ENCODE measurements at places on chromosomes 1 and 21.
A peak's percentile ranks its signal among the peaks of the same experiment; 100 is the strongest.

DNA sequence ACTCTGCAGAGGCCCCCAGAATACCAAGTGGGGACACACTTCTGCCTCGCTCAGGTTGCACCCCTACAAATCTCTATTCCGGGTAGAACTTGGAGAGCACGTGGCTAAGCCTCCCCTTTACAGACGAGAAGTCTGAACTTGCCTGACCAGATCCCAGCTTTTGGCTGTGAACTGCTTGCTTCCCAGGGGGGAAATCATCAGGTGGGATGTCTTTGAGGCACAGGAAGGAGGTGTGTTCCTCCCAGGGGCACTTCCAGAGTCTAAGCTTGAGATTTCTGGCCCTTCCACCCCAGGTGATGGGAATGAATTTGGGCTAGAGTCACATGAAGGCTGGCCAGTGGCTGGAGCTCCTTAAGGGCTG, 1.3 kb upstream of the S100A3 start:
- no peak for DNase-seq

DNA sequence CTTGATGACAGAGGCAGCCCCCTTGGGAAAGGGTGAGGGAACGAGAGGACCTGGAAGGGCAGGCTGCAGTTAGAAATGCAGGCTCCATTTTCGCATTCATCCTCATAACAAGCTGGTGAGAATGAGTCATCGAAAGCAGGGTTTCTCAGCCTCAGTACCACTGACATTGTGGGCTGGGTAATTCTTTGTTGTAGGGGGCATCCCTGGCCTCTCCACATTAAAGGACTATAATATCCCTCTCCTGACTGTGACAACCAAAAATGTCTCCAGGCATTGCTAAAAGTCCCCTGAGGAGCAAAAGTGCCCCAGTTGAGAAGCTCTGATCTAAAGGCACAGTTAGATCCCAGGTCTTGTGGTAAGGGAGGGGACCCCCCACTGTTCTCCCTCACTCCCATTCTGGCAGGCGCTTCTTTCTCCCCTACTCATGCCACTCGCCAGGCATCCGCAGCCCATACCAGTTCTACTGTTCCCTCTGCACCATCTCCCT, 20.4 kb downstream of the KCNN3 start:
- DNase-seq: peak; percentile 43

DNA sequence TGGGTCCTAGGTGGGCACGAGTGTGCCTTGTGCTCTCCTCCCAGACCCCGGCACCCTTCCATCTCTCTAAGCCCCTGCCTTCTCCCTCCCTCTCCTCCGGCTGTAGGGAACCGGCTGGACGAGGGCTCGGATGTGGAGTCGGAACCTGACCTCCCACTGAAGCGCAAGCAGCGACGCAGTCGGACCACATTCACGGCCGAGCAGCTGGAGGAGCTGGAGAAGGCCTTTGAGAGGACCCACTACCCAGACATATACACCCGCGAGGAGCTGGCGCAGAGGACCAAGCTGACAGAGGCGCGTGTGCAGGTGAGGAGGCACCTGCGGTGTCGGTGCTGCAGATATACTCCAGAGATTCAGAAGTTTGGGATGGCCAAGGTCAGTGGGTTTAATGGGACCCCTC, 61.0 kb downstream of the PAX7 start:
- no peak for DNase-seq

DNA sequence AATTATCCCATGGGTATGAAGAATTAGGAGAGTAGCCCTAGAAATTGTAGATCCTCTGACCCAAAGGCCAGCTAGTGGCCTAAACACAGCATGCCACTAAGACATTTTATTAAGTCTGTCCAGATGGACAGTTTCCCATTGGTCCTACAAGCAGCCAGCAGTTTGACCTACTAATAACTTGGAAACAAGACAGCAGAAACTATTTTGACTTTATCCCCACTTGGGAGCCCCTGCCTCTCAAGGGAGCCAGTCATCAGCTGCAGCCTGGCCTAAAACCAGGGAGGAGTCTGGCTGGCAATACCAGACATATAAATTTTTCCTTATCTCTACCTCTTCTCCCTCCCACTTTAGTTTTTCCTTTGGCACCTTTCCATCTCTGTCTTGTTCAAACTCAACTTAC, 222.6 kb upstream of the KCTD3 start:
- no peak for DNase-seq

DNA sequence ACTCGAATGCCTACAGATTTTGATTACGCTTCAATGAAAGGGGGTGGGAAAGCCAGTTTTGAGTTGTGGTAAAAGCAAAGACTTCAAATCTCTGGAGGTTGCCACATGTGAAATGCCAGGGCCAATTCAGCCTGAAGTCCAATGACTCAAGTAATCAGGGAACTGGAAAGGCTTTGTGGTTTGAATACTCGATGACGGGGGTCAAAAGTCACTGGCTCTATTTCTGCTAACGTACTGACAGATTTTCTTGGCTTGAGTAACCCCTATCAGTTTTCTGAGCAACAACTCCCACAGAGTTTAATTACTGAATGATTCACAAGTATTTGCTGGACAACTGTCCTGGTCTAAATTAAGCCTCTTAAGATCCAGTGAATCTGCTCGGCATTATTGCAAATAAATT, 152.2 kb downstream of the SIPA1L2 start:
- DNase-seq: peak; percentile 98

DNA sequence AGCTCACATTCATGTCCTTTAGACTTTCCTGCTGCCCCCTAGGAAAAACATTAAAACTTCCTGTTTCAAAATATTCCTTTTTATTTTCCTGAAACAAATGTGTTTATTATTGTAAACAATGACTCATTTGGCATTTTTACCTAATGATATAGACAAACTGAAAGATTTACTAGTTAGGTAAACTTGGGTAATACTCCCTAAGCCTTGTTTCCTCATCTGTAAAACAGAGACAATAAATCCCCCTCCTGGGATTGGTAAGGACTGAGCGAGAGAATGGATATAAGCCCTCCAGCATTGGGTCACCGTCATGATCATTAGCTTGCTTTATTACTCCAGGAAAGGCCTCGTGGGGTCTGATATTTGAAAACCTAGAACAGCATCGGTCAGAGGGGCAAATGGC, 59.8 kb downstream of the LPAR3 start:
- no peak for DNase-seq

GRCh38 chr1:157238585-157238984, 100.4 kb upstream of the ETV3 start:
- no peak for DNase-seq

DNA sequence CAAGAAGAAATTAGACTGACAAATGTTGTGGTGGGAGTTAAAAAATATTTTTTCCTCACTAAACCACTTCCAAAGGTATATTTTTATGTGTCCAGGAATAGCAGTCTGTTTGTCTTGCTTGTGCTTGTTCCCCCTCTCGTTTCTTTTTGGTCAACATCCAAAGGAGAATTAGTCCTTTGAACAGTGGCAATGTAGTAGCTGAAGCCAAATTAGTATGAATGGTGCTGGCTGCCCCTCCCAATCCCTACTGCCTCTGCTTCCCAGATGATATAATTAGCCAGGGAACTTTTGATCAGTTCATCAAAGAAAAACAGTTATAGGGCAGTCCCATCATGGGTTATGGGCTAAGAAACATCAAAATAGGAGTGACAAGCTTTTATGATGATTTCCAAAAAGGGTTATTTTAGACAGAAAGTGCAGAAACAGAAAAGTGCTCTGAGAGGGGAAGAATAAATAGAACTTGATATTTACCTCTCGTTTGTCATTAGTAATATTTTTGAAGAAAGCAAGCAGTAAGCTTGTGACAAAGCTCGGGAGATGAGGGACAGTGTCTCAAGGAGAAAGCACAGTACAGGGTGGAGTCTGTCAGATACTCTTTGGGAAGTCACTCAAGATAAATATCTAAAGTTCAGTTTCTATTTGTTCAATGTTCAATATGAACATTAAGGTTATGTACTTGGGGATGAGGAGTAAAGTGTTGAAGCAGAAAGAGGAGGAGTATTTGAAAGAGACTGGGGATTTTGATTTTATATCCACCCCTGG, 239.1 kb downstream of the HLX start:
- DNase-seq: peak; percentile 67

DNA sequence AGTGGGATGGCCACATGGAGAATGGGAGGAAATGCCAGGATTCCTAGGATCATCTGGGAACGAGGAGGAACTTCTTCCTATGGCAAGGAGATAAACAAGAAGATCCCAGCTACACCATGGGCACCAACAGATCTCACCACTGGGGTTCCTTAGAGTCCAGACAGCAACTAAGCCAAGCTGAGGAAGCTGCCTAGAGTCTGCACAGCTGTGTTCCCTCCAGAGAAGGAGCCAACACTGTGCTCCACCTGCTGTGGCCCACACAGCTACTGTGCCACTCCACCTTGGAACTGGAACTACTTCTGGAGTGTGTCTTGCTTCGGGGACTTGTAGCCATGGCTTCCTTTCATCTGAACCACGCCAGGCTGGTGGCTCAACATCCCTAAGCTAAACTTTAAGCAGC, 6.0 kb downstream of the IFNAR1 start:
- DNase-seq: no peak

DNA sequence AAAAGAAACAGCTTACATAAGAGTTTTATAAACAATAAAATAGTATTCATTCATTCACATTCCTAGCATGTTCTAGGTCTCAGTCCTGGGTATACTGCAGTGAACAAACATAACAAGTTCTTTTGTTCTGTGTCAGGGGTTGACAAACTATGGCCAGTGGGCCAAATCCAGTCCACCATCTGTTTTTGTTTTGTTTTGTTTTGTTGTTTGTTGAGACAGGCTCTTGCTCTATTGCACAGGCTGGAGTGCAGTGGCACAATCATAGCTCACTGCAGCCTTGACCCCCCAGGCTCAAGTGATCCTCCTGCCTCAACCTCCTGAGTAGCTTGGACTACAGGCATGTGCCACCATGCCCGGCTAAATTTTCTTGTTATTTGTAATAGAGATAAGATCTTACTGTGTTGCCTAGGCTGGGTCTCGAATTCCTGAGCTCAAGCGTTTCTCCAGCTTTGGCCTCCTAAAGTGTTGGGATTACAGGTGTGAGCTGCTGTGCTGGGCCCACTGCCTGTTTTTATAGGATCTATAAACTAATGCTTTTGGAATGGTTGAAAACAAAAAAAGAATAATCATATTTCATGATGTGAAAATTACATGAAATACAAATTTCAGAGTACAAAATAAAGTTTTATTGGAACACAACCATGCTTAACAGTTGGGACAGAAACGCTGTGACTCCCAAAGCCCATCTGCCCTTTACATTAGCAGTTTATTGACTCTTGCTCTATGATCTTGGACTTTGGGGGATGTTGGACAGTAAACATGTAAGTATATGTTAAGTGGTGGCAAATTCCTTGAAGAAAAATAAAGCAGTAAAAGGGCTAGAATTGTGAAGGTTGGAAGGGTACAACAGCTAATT, 17.9 kb downstream of the CAPZA1 start:
- DNase-seq: no peak

DNA sequence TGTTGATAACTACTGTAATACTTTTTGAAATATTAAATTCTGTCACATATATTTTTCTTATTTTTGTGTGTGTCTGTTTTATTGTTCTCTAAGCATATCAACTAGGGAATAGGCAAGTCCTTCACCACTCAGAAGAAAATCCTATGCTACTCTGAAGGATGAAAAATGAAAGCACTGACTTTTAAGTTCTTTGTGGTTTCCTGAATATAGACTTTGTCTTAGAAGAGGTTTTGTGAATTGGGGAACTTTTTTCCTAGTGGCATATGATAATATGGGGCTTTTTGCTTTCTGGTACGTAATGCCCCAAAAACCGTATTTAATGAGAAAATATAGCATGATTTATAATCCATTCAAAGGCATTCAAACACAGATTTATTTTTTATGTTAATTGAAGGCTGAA, 136.0 kb downstream of the SNX7 start:
- no peak for DNase-seq

GRCh38 chr1:117121589-117122329, at the start of gene TRIM45:
Gene TRIM45 (minus strand): TSS chr1:117121749. CDS start chr1:117121201, 548 bp downstream.
- peak; percentile 99 for DNase-seq

GRCh38 chr1:226466296-226466695, 58.4 kb upstream of the PARP1 start:
- DNase-seq: no peak

GRCh38 chr1:23389837-23390321, 20.2 kb upstream of the ZNF436 start:
- DNase-seq: no peak

- DNase-seq: no peak
These were observed 6.4 kb downstream of the MAN1C1 start for GRCh38 chr1:25623007-25623406.

- DNase-seq: no peak
These were observed 76.1 kb upstream of the PPP2R5A start for GRCh38 chr1:212208978-212209644.

GRCh38 chr1:78561856-78562255, 58.4 kb upstream of the IFI44L start:
- no peak for DNase-seq

- no peak for DNase-seq
These were observed 9.9 kb upstream of the NADK start for GRCh38 chr1:1788136-1788535.

GRCh38 chr1:207034998-207035397, 2.4 kb upstream of the C1orf116 start:
- DNase-seq: no peak

GRCh38 chr1:210294999-210295745, 33.5 kb upstream of the HHAT start:
- peak; percentile 57 for DNase-seq

DNA sequence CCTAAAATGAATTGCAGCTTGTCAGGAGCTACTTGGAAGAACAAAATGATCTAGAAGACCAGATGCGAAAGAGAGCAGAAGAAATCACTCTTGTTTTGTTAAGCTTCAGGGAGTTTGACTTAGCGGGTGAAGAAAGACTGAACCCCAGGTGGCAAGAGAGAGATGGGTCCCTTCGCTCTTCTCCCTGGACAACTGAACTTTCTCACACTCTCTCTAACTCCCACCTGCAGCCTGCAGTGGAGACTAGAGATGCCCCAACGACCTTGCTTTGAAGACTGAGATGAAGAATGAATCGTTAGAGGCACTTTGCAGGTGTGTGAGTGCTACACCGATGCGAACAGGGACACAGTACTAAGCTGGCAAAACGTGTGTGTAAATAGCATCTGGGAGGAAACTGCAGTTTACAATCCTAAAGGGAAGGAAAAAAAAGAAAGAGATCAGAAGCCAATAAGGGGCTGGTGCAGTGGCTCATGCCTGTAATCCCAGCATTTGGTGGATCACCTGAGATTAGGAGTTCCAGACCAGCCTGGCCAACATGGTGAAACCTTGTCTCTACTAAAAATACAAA, 64.5 kb upstream of the LYST start:
- DNase-seq: no peak

- no peak for DNase-seq
These were observed 7.9 kb upstream of the ADGRB2 start for GRCh38 chr1:31771891-31772668.

- no peak for DNase-seq
These were observed 43.6 kb upstream of the TMEM61 start for GRCh38 chr1:54936791-54937190.

DNA sequence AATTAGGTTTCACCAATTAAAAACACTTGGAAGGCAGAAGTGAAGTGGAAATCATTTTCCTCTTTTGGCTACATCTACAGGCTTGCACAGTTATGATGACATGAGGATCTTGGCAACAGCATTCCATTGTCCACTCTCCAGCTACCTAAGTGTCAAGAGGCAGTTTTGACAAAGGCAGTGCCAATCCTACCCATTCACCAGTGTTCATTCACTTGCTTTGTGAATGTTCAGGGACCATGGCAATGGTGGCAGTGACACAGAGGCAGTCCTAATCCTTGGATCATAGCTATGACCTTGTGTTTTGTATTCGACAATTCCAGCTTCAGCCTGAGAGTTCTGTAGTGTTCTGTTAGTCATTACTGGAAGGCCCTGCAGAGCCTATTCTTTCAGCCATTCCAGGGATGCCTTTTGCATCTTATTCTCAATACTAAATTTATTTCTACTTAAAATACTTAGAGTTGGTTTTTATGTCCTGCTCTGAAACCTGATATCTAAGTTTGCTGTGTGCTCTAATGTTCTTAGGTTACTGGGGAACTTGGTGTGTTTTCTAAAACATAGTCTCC, 36.7 kb downstream of the CRB1 start:
- peak; percentile 30 for DNase-seq

Measured in myocyte (in vitro differentiated cells).